Suprapubic skin (tissue), 4 donors: ENCODE measurements at places on chromosomes 7 and 10.

DNA sequence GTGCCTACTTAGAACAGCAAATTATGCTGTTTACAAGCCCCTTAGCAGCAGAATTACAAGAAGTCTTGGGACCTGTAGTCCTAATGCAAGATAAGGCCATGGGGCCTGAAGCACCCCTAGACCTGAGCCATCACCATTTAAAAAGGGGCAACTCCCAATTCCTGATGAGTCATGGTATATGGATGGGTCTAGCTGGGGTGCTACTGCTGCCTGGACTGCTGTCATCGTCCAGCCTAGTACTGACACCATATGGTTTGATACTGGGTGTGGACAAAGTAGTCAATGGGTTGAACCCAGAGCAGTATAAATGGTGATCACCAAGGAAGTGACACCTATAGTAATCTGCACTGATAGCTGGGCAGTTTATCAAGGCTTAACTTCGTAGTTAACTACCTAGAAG lies 450.0 kb downstream of the IPMK start:
- no peaks in the 10 kb centered on the region for H3K4me1 ChIP-seq
- no peaks in the 10 kb centered on the region for H3K36me3 ChIP-seq
- H3K4me3 ChIP-seq = no peak overlapping the region
- no peaks in the 10 kb centered on the region for H3K27me3 ChIP-seq
- H3K27ac ChIP-seq = no peak overlapping the region

GRCh38 chr10:397321-398068 lies 262.2 kb downstream of the ZMYND11 start:
- H3K36me3 ChIP-seq = peaks cover 3% of the 10 kb centered on the region
- H3K27me3 ChIP-seq = no peaks in the 10 kb centered on the region
- no peak for DNase-seq
- no peak overlapping the region for H3K27ac ChIP-seq

- no peaks in the 10 kb centered on the region for H3K36me3 ChIP-seq
- no peak overlapping the region for H3K4me3 ChIP-seq
- no peaks in the 10 kb centered on the region for H3K4me1 ChIP-seq
- no peak for DNase-seq
- H3K27me3 ChIP-seq = no peaks in the 10 kb centered on the region
Measured at GRCh38 chr7:47028284-47028683, 553.6 kb downstream of the TNS3 start.

GRCh38 chr10:63164166-63164623 lies 31.1 kb downstream of the NRBF2 start:
- H3K36me3 ChIP-seq = peaks cover 13% of the 10 kb centered on the region
- H3K27me3 ChIP-seq = no peaks in the 10 kb centered on the region
- H3K4me1 ChIP-seq = no peaks in the 10 kb centered on the region
